ENCODE measurements at places on chromosomes 7 and 10. TPM values are rescaled to one million over a fixed set of nuclear protein-coding genes. Genes with fewer than 3 reads are reported as not detected.

The ADAMTS14 gene
- polyA plus RNA-seq, result 5.4 TPM

The SSBP1 gene
- 136 TPM for polyA plus RNA-seq

The OR2A5 gene
- 0.11 TPM for polyA plus RNA-seq

The SPDYE16 gene
- 5.3 TPM for polyA plus RNA-seq
